Kidney epithelial cell (primary cell): ENCODE measurements at places on chromosomes 11 and 22. TPM values are rescaled to one million over a fixed set of nuclear protein-coding genes. Genes with fewer than 3 reads are reported as not detected.

GRCh38 chr22:21047730-21048129 lies 2.0 kb downstream of the LRRC74B start:
- no peak for DNase-seq

OR6T1 gene
- total RNA-seq = 0.34 TPM in 1 of 2 replicates, not detected in the other

GP1BB gene
- total RNA-seq = 0.50 and 1.8 TPM in 2 replicates

DNA sequence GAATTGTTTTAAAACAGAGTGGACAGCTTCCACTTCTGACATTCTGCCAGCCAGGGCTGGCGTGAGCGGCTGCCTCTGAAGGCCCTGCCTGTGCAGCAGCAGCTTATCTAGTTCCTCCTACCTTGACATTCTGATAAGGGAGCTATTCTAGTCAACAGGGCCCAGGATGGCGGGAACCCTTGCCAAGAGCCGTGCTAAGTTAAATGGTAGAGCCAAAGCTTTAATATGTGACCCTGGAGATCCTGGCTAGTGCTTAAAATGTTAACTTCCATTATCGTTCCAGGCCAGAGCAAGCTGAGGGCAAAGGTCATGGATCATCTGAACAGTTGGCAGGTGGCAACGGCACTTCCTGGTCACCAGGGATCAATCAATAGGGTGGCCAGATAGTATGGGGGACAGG lies 3.5 kb downstream of the KCNJ5 start:
- DNase-seq = no peak

DNA sequence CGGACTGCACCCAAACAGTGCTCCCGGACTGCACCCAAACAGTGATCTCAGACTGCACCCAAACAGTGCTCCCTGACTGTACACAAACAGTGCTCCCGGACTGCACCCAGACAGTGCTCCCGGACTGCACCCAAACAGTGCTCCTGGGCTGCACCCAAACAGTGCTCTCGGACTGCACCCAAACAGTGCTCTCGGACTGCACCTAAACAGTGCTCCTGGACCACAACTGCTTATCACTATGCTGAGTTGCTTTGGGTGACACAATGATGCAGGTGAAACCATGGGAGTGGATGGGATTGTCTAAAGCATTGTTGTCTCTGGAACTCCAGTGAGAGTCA lies 90.4 kb downstream of the FBXO7 start:
- no peak for DNase-seq

MTMR2 gene
- 33.9 and 46.3 TPM in 2 replicates for total RNA-seq

- DNase-seq = no peak
Observed at GRCh38 chr22:24942301-24942700, 4.2 kb downstream of the LHFPL7 start.

PANX3 gene
- total RNA-seq = not detected in 2 replicates

JAM3 gene
- total RNA-seq = 24.6 and 28.0 TPM in 2 replicates

GRCh38 chr22:28902490-28902889 lies 19.1 kb downstream of the ZNRF3 start:
- no peak for DNase-seq

OR8D4 gene
- total RNA-seq = not detected in 2 replicates

MTCH2 gene
- 112 and 131 TPM in 2 replicates for total RNA-seq

MRGPRF gene
- 0.34 and 1.2 TPM in 2 replicates for total RNA-seq

- DNase-seq = no peak
Observed at GRCh38 chr11:58594826-58595225, 16.0 kb downstream of the ZFP91 start.

- DNase-seq = no peak
Observed at GRCh38 chr11:84687433-84687832, 939.7 kb downstream of the DLG2 start.

DNA sequence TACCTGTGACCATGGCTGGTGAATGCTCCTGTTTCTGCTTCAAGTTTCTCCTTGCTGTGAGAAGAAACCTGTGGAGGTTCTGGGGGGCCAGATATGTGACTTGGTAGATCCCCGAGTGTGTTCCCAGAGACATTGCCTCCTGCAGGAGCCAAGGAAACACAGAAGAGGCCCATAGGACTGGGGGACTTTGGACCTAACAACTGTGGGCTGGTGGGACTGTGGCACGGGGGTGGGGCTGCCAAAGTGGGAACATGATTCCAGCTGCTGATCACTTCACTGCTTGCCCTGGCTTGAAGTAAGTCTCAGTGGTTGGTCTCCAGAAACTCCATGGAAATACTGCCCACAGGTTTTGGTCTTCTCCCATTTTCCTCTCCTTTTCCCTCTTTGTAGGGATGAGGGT lies 4.1 kb upstream of the NR1H3 start:
- no peak for DNase-seq

GRCh38 chr11:44780940-44781631 lies 54.3 kb downstream of the TSPAN18 start:
- no peak for DNase-seq

OR5P2 gene
- total RNA-seq = not detected in 2 replicates

DNA sequence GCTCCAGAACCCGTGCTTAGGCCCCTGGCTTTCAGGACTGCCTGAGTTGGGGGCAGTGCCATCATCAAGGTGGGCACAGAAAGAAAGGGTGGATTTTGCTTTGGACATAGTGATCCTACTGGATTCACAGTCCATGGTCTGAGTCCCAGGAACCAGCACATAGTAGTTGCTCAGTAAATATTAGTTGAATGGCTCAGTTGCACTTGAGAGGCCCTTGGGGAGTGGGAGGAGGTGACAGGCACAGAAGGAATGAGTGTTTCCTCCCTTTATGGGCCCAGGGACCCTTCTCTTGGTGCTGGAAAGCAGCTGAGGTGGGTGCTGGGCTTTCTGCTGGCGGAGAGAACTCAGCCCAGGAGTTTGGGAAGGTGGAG lies 16.6 kb downstream of the ARHGEF17 start:
- DNase-seq = no peak

GRCh38 chr11:61574611-61575010 lies 6.3 kb downstream of the SYT7 start:
- no peak for DNase-seq

GRCh38 chr22:36215981-36216380 lies 14.4 kb upstream of the APOL4 start:
- no peak for DNase-seq

OR51E2 gene
- not detected in 2 replicates for total RNA-seq

C11orf91 gene
- total RNA-seq = not detected in 2 replicates

TMEM191C gene
- 4.8 and 6.7 TPM in 2 replicates for total RNA-seq

DNA sequence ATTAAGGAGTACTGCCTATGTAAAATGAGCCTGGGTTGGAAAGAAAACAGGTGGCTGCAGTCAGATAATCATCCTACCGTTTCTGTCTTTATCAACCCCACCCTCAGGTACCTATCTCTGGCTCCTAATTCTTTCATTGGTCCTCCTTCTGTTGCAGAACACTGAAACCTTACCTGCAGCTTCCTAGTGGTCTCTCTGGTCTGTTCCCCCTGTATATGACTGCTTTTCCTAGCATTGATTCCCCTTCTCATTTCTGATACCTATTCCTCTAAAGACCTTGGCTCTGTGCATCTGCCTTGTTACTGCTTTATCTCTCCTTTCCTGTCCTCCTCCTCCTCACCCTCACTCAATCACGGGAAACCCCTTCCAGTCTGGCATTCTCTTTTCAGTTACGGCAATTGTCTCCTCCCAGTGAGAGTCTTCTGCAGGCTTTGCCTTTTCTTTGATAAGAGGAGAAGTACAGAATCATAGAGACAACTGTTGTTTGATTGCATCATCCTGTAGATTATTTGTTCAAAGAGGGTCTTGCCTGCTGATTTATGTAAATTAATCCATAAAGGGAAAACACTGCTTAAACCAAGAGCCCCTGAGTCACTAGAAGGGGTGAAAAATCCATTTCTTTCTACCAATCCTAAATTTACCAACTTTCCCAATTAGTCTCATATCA lies 301.2 kb downstream of the AASDHPPT start:
- no peak for DNase-seq

NCAPD3 gene
- 9.7 and 18.6 TPM in 2 replicates for total RNA-seq

LRP5 gene
- 31.2 and 31.6 TPM in 2 replicates for total RNA-seq

NTM gene
- 111 and 128 TPM in 2 replicates for total RNA-seq

PKDREJ gene
- not detected in 2 replicates for total RNA-seq

DNA sequence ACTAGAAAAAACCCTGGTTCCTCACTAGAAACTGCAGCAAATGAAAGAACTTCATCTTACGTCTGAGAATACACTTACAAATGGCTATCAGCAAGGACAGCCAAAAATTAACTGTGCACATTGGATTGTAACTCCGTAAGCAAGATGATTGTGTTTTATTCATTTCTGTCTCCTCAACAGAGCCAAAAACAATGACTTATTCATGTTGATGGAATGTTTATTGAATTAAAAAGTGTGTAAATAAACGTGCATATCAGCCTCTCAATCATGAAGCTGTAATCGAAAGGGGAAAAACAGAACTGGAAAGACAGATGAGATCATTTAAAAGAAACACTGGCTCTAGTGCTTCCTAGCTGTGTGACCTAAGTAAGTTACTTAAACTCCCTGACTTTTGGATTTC lies 307.5 kb upstream of the ZC3H12C start:
- DNase-seq = no peak

GATD1 gene
- 27.6 and 54.9 TPM in 2 replicates for total RNA-seq

DNA sequence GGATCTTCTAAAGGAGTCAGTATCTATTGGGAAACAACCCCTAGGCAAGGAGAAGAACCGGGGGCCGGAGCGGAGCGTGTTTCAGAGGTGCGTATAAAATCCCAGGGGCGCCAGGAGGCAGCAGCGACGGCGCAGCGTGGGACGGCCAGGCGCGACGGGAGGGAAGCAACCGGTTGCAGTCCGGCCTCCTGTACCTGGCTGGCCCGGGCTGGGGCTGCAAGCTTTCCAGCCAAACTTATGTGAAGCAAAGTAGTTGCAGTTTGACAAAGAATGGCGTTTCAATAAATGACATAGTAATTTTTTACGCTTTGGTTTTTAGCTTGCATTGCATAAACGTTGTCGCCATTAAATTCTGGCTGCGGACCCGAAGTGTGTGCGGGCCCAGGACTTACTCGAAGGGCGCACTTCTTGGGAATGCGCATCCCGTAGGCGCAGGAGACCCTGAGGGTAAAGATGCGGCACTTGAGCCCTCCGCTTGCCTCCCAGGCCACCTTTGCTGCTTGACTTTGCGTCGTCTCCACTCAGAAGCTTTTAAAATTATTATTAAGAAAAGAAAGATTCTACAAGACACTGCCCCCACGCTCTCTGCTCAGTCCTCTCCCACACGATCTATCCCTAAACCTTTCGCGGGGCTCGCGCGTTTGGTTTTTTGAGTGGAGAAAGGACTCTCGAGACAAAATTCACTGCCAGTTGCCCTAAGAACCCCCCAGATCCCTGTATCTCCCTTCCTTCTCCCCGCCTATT lies 1.6 kb upstream of the WT1 start:
- no peak for DNase-seq

TSSK2 gene
- total RNA-seq = not detected in 2 replicates

DNA sequence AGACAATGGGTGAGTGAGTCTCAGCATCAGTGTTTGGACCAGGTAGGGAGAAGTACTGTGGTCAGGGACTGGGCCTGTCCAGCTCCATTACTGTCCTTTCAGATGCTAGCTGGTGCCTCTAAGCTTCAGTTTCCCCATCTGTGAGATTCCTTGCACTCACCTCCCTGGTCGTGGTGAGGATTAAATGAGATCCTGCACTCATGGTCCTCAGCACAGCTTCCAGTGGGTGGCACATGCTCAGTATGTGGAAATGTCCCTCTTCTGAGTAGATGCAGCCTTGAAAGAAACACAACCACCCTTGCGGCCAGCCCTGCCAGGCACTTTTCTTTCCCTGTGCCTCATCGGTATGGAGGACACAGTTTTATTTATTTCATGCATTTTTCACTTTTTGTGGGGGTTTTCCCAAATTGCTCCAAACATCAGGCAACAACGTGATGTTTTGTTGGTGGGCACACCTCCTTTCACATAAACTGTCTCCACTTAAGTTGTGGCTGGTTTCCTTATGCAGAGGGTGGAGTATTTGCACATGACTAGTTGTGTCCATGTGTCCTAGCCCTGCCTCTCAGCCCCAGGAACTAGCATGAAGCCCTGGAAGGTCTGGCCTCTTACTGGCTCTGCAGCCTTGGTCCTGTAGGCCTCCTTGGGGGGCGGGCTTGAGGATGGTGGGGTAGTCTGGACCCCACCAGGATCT lies 1.1 kb downstream of the LZTR1 start:
- DNase-seq = no peak

PHF21B gene
- 1.5 and 4.2 TPM in 2 replicates for total RNA-seq

GRCh38 chr11:133842730-133843129 lies 2.6 kb downstream of the SPATA19 start:
- DNase-seq = no peak

DNA sequence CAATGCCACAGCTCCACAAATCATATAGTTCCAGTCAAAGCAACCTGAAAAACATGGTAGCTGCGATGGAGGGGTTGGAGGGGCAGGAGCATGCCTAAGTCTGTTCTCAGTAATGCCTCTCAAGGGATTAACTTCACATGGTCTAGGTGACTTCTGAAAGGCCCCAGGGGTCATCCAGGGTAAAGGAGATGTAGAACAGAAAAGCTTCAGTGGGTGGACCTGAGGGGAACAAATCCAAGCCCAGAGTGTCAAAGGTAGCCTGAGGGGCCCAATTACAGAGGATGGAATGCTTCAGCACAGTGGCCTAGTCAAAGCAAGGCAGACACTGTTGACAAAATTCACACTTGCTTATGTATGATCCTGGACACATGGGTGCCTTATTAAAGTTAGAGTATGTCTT lies 23.3 kb downstream of the OR4D9 start:
- no peak for DNase-seq

- DNase-seq = no peak
Observed at GRCh38 chr22:44825310-44826150, 73.2 kb downstream of the ARHGAP8 start.

DNA sequence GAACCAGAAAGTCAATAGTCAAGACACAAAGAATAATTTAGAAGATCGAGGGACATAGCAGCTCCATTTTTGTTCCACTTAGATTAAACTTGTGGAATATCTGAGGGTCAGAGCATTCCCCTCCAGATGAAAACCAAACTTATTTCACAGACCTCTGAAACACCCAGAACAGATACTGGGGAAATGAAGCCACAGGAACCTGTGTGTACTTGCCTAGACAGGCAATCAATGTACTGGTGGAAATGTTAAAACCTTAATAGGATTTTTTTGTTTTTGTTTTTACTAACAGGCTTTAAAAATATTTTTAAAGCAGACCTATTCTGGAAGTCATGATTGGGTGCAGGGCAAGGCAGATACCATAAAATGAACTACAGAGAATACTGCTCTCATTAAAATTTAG lies 4.1 kb upstream of the FAR1 start:
- DNase-seq = no peak

CHST1 gene
- total RNA-seq = 0.88 and 2.3 TPM in 2 replicates

LRRC75B gene
- 17.3 and 18.1 TPM in 2 replicates for total RNA-seq

RASSF10 gene
- 3.5 and 3.9 TPM in 2 replicates for total RNA-seq

DNA sequence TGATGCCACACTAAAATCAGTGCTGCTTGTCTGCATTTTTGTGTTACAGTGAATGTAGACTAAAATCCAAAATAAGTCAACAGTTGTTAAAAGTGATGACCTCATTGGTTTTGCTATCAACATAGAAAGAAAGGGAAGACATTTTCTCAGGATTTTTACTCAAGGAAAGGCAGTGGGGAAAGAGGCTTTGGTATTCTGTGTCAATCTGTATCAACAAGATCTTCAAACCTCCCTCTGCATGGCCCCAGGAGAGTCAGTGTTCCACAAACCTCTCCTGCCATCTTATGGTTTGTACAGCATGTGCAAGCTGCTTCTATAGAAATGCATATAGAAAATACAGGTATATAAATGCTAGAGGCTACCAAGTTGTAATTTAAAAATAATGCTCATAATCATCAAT lies 13.8 kb upstream of the OR51M1 start:
- DNase-seq = no peak

- DNase-seq = no peak
Observed at GRCh38 chr11:68302256-68302655, 10.1 kb upstream of the LRP5 start.
